ENCODE measurements at places on chromosomes 5 and 9. TPM values are rescaled to one million over a fixed set of nuclear protein-coding genes. Genes with fewer than 3 reads are reported as not detected.

DNA sequence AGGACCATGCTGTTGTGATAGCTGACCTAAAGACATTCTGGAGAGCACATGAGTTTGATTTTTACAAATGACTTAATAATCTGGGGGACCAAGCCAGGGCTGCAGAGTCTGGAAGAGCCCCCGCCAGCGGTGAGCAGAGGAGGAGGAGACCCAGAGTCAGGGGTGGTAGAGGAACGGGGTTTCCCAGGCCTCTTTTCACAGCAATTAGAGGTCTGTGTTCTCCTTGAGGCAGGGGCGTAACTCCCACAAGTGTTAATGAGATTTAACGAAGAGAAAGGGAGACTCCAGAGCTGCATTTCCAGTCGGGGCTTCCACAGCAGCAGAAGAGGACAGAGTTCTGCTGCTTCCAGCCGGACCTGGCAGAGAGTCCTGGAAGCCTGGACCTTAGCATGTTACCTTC is 137.9 kb upstream of the SLC24A2 start:
- DNase-seq, result no peak

DNA sequence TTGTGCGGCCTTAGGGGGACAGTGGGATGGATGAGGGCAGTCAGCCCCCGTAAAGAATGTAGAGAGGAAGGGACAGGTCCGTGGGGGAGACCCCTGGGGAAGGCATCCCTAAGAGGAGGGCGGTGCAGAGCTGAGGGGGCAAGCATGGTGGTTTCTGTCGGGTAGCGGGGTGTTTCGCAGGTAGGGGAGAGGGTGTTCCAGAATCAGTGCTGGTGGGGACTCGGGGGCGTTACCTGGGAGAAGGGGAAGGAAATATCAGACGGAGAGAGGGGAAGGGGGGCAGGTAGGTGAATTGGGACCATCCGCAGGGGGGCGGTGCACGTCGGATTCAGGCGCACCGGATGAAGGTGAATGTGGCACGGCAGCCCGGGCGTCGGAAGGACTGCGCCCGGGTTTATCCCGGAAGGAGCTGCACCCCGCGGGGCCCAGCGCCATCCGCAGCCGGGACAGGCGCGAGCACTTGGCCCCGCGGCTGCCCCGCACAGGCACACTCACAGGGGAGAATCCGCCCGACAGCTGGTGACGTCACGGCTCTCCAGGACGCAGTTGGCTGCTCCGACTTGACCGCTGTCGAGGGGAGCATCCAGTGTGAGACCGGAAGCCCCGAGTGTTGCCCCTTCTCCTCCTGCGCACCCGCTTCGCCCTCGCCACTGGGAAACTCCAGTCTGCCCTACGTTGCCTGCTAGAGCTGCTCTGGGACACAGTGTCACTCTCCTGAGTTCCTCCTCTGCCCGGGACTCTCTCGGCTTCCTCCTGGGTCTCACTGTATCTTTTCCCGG is 1.3 kb downstream of the CD72 start:
- no peak for DNase-seq

GRCh38 chr9:13431222-13431536 is 151.7 kb upstream of the MPDZ start:
- no peak for DNase-seq

DNA sequence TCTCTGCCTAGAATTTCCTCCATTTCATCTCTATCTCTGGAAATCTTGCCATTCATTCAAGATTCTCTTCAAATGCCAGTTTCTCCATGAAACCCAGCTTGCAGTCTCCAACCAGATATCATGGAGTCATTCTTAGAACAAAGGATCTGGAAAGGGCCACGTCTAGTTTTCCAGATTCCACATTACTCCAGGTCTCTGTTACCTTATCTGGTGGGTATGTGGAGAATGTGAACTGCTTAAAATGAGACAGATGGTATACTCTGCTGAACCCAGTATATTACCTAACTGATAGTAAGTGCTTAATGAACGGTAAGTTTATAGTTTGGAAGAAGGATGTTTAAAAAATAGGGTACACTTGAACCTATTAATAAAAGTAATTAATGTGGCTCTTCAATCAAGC is 52.3 kb upstream of the ZSWIM6 start:
- DNase-seq, result no peak

DNA sequence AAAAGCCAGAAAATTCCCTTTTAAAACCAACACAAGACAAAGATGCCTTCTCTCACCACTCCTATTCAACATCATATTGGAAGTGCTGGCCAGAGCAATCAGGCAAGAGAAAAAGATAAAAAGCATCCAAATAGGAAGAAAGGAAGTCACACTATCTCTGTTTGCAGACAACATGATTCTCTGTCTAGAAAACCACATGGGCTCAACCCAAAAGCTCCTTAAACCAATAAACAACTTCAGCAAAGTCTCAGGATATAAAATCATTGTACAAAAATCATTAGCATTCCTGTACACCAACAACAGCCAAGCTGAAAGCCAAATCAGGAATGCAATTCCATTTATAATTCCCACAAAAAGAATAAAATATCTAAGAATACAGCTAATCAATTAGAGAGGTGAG is 112.0 kb downstream of the ADAMTSL1 start:
- DNase-seq, result no peak

DNA sequence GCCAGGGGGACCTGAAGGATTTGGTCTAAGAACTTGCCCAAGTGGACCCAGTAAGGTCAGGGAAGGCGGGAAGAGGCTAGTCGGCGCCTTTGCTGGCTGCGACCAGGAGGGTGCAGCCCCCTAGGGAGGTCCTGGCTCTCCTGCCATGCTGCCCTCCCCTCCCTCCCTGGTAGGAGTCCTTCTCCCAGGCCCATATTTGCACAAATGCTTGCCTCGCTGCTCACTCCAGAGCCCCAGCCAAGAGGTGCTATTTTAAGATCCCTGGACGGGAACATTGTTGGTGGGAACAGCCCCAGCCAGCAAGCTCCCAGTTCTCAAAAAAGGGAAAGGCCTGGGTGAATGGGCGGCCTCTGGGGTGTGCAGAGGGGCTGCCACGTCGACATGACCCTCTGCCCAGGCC is 4.3 kb upstream of the IL17B start:
- DNase-seq, result no peak

DNA sequence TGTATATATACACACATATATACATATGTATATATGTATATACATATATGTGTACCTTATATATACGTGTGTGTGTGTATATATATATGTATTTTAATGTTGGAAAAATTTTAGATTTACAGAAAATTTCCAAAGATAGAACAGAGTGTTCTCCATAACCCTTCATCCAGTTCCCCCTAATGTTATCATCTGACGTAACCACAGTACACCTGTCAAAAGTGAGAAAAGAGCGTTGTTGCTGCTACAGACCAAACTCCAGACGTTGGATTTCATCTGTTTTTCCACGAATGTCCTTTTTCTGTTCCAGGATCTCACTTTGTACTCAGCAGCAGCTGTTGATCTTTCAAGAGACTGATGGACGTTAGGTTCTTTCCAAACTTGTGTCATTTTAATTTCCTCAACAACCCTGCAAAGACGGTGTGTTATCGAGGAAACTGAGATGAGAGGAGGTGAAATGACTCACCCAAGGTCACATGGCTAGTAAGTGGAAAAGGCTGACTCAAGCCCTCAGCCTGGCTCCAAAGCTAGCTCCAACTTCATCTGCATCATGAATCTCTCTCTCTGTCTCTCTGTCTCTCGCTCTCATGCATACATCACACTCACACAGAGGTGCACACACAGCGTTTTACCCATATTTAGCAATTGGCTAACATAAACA is 17.0 kb upstream of the NTNG2 start:
- peak; percentile 65 for DNase-seq

DNA sequence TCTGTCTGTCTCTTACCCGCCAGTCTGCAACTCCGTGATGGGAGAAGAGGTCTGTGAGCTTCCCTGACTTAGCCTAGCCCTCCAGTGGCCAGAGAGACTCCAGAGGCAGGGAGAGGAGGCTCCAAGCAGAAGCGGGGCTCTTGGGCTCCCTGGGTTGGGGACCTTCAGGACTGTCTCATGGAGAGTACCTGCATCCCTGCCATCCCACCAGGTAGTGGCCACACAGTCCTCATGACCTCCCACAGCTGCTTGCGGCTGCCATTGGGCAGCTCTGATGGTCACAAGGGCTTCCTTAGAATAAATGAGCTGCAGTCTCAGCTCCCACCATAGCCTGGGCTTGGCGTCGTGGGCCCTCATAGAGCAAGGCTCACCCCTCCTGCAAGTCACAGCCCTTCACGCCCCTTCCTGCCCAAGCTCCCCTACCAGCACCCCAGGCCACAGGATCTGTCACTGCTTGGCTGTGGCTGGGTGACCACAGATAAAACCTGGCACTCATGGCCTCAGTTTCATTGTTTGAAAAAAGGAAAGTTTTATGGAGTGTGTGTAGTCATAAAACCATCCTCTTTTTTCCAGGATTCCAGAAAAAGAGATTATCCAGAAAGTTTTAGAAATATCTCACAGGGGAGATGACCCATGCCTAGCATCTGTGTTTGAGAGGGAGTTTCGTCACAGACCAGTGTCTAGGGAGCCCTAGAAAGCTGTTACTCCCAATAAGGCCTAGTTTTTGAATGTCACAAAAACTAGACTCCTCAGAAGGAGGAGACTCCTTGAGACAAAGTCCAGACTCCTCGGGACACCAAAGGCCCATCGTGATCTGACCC is 48.4 kb downstream of the PPARGC1B start:
- DNase-seq, result no peak

- peak; percentile 93 for DNase-seq
These were observed 126.7 kb downstream of the SNX18 start for GRCh38 chr5:54644226-54644625.

- DNase-seq, result no peak
These were observed 16.1 kb upstream of the CRB2 start for GRCh38 chr9:123339666-123340510.

DNA sequence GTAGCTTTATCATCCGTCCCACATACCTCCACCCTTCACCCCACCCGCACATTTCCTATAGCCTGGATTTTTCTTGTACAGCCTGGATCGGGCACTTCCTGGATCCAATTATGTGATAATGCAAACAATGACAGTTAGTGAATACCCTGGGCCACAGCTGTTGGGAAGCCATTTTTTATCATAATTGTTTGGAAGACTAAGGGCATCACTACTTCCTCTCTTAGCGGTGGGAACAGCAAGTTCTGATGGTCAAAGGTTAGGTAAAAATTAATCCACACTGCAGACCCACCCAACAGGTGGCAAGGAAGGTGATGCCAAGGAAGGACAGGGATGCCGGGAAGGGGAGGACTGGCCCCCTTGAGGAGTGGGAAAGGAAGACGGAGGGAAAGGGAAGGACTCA is 183.7 kb downstream of the SAXO1 start:
- DNase-seq, result no peak

DNA sequence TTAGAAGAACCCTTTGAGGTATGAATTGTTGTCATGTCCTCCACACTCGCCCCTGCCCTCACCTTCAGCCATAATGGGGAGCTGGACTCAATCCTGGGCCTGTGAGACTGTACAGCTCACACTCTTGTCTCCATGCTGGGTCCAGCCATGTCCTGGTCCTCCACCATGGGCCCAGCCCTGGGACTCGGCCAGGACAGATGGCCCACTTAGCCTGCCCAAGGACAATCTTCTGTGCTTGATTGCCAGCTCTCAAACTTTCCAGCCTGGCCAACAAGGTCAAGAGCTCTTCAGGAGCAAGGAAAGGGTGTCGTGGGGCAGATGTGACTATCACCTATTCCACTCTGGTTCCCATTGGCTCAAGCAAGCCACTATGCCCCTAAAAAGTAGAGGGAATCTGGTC is 90.8 kb downstream of the HRH2 start:
- no peak for DNase-seq

DNA sequence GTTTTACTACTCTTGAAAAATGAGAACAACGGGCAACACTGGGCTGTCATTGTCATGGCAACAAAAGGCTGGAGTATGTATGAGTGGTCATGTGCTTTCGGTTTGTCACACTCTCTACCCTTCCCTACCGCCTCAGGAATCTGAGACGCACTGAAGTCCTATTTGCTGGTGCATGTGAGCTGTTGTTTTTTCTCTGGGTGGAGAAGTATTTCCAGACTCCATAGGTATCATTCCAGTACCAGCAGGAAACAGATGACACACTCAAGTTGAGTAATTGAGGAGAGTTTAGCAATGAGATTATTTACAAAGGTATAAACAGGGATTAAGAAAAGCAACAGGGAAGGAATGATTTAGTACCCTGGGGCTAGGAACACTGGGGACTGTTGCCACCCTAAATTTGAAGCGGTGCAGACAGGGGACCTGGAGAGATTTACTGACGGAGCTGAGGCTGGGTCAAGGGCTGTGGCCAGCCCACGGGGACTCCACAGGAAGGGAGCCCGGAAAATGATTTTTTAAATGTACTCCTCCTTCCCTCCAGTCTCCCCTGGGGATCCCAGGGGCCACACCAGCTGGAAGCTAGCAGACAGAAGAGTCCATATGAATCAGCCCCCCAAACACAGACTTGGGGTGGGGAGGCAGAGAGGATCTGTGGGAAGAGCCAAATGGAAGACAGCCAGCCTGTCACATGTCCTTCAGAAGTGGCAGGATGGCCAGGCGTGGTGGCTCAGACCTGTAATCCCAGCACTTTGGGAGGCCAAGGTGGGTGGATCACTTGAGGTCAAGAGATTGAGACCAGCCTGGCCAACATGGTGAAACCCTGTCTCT is 13.2 kb upstream of the ZBTB43 start:
- DNase-seq, result peak; percentile 82

GRCh38 chr9:37410969-37411785 is 11.3 kb upstream of the GRHPR start:
- no peak for DNase-seq

GRCh38 chr9:110640736-110641135 is 27.9 kb upstream of the MUSK start:
- DNase-seq, result no peak

DNA sequence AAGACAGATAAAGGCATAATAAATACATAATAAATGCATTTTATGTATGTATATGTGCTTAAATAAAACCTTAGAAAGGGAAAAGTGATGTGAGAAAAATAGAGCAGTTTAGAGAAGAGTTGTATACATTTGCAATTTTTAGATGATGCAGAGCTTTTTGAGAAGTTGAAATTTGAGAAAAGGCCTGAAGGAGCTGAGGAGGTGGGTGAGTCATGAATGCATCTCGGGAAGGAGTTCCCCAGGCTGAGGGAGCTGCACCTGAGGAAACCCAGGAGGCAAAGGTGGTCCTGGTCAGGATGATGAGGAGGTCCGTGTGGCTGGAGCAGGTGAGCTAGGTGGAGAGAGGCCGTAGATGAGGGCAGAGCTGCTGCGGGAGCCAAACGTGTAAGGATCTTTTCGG is 17.4 kb upstream of the CD180 start:
- no peak for DNase-seq

GRCh38 chr5:12683249-12683648 is 779.0 kb upstream of the CTNND2 start:
- DNase-seq, result no peak

The SV2C gene
- total RNA-seq, result not detected

The TTC23L gene
- not detected for total RNA-seq

The ISL1 gene
- total RNA-seq, result not detected
